Vagina (tissue), 2 donors: ENCODE measurements at places on chromosomes 13 and 19. TPM values are rescaled to one million over a fixed set of nuclear protein-coding genes. Genes with fewer than 3 reads are reported as not detected.

Gene MAB21L1
- total RNA-seq = 0.74 TPM

Gene MCEMP1
- total RNA-seq = not detected

Gene FXYD3
- total RNA-seq = 788 TPM

Gene APC2
- 1.2 TPM for total RNA-seq

Gene HSD11B1L
- 10.3 TPM for total RNA-seq

Gene MIER2
- total RNA-seq = 30.7 TPM

Gene QPCTL
- total RNA-seq = 4.7 TPM

Gene PTBP1
- 230 TPM for total RNA-seq

Gene IRS2
- total RNA-seq = 25.0 TPM

Gene ZNF773
- 13.8 TPM for total RNA-seq

Gene DACH1
- total RNA-seq = 7.9 TPM

Gene CYP2B6
- total RNA-seq = not detected

Gene PPP2R1A
- total RNA-seq = 163 TPM

Gene ZNF20
- 1.5 TPM for total RNA-seq

Gene ZNF730
- 1.5 TPM for total RNA-seq

Gene CYP2A7
- total RNA-seq = 4.9 TPM

Gene TMEM59L
- total RNA-seq = 4.2 TPM

Gene SERP2
- 13.8 TPM for total RNA-seq

Gene GSX1
- total RNA-seq = not detected

Gene CSNK1A1L
- not detected for total RNA-seq

Gene GRIK5
- 2.5 TPM for total RNA-seq

Gene GIPR
- total RNA-seq = 3.4 TPM

Gene SIGLEC5
- 0.49 TPM for total RNA-seq

Gene CCDC8
- 7.4 TPM for total RNA-seq

Gene EBI3
- total RNA-seq = not detected

Gene TMEM255B
- total RNA-seq = 6.4 TPM
